ENCODE measurements at places on chromosomes 2 and 18.

DNA sequence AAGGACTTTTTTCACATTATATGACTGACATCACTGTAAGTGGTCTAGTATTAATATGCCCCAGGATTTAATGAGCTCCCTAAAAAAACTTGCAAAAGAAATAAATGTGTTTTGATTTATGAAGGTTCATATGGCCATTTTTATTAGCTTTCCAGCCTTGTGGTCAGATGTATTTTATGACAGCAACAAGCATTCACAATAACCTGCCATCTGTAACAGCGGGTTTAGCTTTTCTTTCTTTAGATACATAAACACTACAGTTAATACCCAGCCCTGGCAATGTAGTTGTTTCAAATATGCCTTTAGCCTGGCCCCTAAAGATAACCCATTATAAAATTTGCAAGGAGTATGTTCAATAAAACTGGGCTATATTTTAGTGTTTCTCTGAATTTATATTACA lies 1063.8 kb downstream of the SOCS6 start:
- DNase-seq: no peak

GRCh38 chr18:48345596-48345995 lies 63.6 kb downstream of the ZBTB7C start:
- DNase-seq: no peak

- peak; percentile 10 for DNase-seq
Observed at GRCh38 chr18:70072678-70073077, 125.0 kb upstream of the CD226 start.

- DNase-seq: no peak
Observed at GRCh38 chr2:25044011-25044410, 2.1 kb downstream of the EFR3B start.

DNA sequence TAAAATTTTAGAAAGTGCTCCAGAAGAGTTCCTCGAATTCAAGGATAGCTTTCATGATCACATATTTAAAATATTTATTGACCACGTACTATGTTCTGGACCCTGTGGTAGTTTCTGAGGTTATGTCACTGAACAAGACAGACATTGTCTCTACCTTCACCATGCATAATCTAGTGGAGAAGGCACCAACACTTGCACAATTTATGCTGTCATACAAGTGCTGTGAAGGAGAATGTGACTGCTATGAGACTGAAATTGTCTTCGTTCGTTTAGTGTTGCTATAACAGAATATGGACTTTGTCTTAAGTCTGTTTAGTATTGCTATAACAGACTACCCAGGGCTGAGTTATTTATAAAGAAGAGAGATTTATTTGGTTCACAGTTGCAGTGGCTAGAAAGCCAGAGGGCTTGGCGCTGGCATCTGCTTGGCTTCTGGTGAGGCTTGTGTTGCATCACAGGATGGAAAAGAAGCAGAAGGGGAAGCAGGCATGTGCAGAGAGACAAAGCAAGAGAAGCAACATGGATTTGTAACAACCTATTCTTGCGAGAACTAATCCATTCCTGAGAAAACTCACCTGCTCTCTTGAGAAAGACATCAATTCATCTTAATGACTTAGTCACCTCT lies 50.0 kb upstream of the RFX8 start:
- DNase-seq: no peak

DNA sequence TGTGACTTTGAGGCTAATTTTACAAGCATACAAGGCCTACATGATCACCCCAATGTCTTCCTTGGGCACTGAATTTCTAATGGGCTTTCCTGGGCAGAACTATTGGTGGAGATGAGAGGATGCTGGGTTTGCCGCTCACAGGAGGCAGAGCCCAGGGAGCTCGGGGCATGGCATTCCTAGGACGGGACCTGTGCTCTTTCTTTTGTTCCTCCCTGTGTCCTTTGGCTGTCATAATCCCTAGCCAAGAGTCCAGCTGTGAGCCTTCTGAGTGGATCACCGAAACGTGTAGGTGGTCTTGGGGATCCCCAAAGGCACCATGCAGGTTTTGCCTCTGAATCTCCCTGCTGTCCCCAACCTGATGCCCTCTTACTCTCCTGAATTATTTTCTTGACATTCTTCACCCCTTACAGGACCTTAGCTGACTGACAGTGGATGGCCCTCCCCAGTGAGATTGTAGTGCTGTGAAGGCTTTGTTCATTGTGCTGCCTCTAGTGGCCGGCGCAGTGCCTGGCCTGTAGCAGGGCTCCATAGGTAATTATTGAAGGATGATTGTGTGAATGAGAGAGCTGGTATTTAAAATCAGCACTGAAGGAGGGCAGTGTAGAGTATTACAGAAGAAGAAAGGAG lies 221.9 kb downstream of the ZNF407 start:
- no peak for DNase-seq

DNA sequence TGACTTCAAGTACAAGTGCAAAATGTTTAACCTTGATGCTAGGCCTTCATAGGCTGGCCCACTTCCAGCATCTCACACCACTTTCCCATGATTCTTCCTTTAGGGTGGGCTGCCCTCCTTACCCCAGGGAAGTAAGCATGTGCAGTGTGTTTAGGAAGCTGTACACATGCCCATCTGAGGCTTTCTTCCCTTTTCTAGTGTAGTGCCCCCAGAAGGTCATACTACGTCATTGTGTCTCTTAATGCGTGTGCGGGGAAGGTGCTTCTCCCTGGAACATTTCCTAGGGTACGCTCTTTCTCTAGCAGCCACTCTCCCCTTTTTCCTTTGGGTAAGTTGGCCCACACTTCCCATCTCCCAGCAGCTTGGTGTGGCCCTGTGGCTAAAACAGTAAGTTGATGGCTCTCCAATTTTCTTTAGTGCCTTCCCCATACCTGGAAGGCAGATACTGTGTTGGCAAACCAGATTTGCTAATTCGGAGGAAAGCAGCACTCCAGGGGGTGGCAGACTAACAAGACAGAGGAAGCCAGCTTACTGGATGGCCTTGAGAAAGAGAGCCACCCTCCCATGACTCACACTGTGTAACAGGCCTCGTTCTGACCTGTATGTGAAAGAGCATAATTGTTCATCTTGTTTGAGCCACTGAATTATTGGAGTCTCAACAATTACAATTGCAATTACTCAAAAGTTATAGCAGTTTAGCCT lies 1.1 kb upstream of the SULT6B1 start:
- no peak for DNase-seq

- DNase-seq: no peak
Observed at GRCh38 chr2:207143215-207144172, 22.3 kb downstream of the KLF7 start.

- no peak for DNase-seq
Observed at GRCh38 chr2:44929159-44929734, 12.3 kb upstream of the SIX3 start.

- no peak for DNase-seq
Observed at GRCh38 chr2:239252393-239252792, 148.4 kb downstream of the HDAC4 start.

GRCh38 chr2:239289545-239289944 lies 111.3 kb downstream of the HDAC4 start:
- no peak for DNase-seq

GRCh38 chr2:226618875-226619605 lies 180.6 kb downstream of the IRS1 start:
- DNase-seq: no peak

- no peak for DNase-seq
Observed at GRCh38 chr18:77208964-77209363, 40.7 kb upstream of the GALR1 start.

- DNase-seq: no peak
Observed at GRCh38 chr2:33034784-33035183, 88.0 kb downstream of the LTBP1 start.

- no peak for DNase-seq
Observed at GRCh38 chr2:111155610-111156009, 34.9 kb downstream of the BCL2L11 start.

DNA sequence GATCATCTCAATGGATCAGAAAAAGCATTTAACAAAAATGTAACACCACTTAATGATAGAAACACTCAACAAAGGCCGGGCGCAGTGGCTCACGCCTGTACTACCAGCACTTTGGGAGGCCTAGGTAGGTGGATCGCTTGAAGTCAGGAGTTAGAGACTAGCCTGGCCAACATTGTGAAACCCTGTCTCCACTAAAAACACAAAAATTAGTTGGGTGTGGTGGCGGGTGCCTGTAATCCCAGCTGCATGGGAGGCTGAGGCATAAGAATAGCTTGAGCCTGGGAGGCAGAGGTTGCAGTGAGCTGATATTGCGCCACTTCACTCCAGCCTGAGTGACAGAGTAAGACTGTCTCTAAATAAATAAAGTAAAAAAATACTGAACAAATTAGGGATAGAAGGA lies 74.6 kb downstream of the PLB1 start:
- no peak for DNase-seq

GRCh38 chr2:204166961-204167360 lies 230.4 kb downstream of the ICOS start:
- no peak for DNase-seq

GRCh38 chr2:171294608-171295007 lies 133.9 kb upstream of the TLK1 start:
- no peak for DNase-seq

- no peak for DNase-seq
Observed at GRCh38 chr2:103401621-103402020, 639.8 kb downstream of the TMEM182 start.

Data from glomerular endothelial cell (primary cell).